ENCODE measurements at places on chromosomes 3 and 15.

DNA sequence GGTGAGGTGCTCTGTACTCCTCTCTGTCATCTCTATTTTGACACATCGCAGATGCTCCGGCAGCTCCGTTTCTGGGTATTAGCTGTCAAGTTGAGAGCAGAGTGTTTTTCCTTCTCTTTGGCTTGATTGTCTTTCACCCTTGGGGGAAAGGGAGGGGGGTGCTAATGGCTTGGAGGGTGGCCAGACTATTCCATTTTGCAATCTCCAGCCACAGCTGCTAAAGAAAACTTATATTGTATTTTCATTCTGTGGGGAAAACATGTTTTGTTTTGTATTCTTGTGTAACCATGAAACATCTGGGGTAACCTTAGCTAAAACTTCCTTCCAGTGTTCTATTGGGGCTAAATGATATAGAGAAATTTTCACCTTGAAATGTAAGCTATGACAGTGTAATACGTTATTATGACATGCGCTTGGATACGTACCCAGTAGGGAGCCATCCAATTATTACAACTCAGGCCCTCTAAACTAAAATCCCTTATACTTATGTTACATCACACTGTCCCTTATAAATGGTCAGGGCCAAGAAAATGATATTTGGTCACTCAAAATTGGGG lies 14.0 kb upstream of the LARP6 start:
- no peak for DNase-seq

DNA sequence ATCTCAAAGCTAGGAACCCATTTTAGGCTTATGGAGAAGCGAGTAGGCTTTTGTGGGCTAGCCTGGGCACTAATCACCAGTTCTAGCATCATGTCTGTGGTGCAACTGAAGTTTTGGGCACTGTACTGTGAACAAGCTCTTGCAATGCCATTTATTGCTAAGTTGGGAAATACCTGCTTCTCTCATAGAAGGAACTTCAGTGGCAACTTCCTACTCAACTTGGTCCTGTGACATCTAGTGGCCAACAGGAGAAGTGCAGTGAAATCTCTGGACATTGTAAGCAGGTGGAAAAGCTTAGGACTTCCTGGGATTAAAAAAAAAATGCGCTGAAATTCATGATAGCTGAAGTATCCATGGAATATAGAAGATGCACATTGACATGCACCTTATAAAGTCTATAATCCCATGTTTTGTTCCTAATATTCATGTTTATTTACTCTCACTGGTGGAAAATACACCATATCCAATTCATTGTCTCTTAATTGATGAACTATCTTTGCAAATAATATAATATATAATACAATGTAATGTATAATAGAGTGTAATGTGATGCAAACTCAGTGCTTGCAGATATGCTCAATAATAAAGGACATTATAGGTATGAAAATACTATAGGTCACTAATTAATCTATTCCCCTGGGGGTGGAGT lies 6.5 kb upstream of the ALDH1A3 start:
- DNase-seq = no peak

DNA sequence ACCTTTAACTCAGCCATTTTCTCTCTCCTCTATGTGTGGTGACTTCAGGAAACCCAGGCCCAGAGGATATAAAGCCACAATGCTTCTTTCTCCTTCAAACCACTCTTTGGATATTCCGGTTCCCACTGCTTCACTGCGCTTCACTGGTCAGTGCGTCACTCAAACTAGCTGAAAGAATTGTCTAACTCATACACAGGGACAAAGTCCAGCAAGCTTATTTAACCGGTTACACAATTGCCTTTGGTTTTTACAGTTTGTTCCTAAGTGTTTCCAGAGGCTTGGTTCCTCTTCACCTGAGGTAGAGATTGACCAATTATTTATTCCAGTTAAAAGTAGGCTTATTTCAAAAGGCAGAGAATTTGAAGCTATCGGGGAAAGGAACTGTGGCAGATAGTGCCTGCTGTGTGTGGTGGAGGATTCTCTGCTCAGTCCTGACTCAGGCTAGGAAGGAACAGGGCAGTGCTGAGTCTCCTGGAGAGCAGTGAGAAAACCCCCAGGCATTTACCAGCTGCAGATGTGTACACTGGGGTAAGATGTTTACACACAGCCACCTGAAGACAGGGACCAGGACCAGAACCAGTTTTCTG lies at the start of gene HGD:
Gene HGD (minus strand): TSS at position 145 of the 587 bp plus-strand sequence. CDS start 128 bp downstream, at position 17.
- no peak for DNase-seq

DNA sequence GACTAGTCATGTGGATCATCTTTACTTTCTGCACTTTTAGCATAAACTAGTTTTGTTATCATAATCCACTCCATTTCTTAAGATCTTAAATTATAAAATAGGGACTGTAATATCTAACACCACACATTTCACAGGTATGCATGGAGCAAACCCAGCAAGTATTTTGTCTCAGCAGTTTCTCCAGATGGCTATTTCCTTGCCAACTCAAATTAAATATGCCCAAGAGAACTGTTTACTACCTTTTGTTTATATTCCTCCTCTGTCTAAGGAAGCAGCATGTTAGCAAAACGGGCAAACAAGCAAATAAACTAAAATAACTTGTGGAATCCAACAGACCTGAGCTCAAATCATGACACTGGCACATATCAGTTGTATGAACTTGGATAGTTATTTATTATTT lies 379.8 kb downstream of the LSAMP start:
- DNase-seq = no peak

- no peak for DNase-seq
Measured at GRCh38 chr3:135576751-135577150, 388.8 kb upstream of the PPP2R3A start.

DNA sequence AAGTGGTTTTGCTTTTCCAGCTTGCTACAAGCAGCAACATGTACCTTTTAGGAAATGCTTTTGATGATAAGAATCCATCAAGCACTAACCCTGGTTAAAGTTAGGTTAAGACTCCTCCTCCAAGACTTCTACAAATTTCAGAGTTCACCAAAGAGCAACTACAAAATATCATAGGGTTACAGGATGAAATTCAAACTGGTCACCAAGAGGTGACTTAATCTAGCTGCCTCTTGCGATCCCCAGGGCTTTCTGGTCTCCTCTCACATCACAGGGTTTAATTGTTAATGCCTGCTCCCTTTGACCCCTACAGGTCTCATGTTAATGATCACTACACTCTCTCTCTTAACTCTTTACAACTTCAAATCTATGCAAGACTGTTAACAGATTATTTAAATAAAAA lies 66.5 kb downstream of the DPH6 start:
- no peak for DNase-seq

DNA sequence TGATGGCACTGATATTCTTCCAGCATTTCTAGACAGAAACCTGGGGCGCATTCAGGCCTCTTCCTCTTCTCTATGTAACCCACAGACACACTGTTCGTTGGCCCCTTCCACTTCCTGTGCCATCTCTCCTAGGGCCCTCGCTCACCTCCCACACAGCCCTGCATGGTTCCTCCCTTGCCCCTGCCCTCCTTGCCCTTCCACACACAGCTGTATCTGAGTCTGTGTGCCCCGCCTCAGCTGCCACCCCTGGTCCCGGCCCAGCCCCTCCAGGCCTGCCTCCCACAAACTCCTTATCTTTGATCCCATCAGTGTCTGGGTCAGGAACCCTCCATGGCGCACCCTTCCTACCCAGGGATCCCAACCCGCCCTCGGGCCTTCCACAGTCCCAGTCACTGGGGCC lies 37.9 kb downstream of the RAB6B start:
- DNase-seq = no peak

DNA sequence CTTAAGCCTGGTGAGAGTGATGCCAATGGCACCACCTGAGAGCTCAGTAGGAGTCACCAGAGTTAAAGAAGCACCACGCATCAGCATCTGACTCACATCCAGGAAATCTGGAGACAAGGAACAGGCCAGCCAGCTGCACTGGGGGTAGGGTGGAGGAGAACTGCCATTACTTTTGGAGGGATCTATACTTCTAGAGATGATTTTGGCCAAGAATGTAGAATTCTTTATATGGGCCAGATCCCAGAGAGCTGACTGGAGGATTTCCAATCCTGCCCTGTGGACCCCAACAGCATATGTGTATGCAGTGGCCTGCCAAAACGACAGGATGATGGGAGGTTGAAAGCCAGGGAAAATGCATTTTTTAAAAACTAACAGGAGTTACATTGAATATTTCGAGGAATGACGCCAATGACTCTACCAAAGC lies 29.8 kb downstream of the CCR3 start:
- no peak for DNase-seq

- DNase-seq = no peak
Measured at GRCh38 chr15:29681946-29682345, 140.3 kb downstream of the TJP1 start.

DNA sequence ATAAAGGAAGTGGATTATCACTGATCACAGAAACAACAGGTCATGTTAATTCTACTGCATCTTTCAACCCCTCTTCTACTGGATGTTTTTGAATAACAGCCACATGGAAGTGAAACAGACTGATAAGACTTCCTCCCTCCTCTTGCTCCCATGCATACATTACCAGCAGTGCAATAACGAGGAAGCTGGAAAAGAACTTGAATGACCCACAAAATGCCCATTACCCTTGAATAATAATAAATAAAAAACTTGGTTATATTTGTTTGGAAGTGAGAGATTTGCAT lies 51.6 kb downstream of the RARB start:
- no peak for DNase-seq

GRCh38 chr3:181317508-181317907 lies 328.0 kb upstream of the DNAJC19 start:
- no peak for DNase-seq

DNA sequence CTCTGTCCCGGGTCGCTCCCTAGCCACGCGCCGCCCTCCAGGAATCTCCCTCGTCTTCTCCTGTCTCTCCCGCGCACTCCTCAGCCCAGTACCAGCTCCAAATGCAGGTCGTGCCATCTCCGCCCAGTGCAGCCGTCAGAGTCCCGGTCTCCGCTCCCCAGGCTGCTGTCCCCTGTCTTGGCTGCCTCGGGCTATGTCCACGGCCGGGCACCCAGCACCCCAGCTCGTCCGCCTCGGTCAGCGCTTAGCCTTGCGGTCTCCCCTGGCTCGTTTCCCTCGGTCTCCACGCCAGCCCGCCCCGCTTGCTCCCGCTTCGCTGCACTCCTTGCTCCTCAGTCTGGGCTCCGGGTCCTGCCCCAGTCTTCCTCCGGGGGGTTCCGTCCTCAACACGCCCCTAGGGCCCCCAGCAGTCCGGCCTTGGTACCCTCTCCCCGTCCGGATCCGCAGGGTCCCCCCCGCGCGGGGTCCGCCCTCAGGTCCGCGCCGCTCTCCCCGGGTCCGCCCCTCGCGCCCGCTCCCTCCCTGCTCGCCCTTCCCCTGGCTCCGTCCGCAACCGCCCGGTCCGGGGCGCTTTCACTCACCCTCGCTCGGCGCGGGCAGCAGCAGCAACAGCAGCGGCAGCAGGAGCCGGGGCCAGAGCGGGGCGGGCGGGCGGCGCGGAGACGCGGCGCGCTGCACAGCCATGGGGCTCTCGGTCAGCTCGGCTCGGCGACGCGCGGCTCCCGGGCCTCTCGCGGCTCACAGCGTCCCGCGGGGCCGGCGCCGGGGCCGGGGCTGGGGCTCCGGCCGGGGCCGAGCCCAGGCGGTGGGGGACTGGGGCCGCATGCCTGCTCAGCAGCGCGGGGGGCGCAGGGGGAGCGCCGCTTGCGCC lies 462 bp downstream of the IGDCC3 start:
- DNase-seq = no peak

GRCh38 chr3:60781935-60782334 lies 469.3 kb downstream of the FHIT start:
- DNase-seq = no peak

DNA sequence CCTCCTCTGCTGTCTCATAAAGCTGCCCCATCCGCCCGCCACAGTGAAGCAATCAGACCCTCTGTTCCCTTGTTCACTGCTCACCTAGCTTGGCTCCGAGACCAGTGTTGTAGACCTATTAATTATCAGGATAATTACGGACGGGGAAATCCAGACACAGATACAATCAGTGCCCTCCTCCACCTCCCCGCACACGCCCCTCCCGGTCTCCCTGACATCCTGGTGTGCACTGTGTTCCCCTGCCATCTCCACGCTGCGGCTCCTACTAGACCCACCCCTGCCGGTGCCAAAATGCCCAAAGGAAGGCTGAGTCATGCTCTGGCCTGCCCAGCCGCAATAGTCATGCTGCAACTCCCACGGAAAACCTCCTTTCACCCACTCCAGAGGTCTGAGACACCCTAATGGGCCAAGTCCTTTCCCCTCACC lies 277.3 kb upstream of the TLE3 start:
- no peak for DNase-seq

All from stimulated activated CD8-positive, alpha-beta memory T cell treated with anti-CD3 and anti-CD28 coated beads, Interleukin-15, amount 100 ng/mL, for 24 hours (primary cell).